Endothelial cell (in vitro differentiated cells): ENCODE measurements at places on chromosomes 7 and 10. TPM values are rescaled to one million over a fixed set of nuclear protein-coding genes. Genes with fewer than 3 reads are reported as not detected.

CRYGN gene
- not detected for total RNA-seq

DNA sequence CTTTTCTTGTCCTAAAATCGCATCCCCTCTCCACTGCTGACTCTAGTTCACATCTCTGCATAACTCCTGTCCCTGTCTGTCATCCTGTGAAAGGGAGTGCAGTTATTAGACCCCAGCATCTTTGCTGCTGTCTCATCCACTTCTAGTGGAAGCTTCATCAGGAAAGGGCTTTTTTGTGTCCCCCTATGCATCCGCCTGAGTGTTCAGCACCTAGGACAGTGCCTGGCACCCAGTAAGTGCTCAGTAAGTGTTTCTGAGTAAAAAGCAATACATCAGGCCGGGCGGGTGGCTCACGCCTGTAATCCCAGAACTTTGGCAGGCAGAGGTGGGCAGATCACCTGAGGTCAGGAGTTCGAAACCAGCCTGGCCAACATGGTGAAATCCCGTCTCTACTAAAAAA is 211.8 kb upstream of the FOXK1 start:
- peaks cover 3% of the 10 kb centered on the region for H3K36me3 ChIP-seq
- no peak for DNase-seq
- peaks cover 5% of the 10 kb centered on the region for H3K27me3 ChIP-seq
- H3K4me3 ChIP-seq = no peak overlapping the region
- H3K4me1 ChIP-seq = no peaks in the 10 kb centered on the region

CYP26A1 gene
- total RNA-seq = 0.64 TPM

LOXL4 gene
- 1.8 TPM for total RNA-seq
